ENCODE measurements at places on chromosomes 2 and 18.

GRCh38 chr2:147182260-147182659 lies 662.6 kb upstream of the ACVR2A start:
- peak; percentile 31 for DNase-seq

- no peak for DNase-seq
These were observed 120.1 kb downstream of the MMADHC start for GRCh38 chr2:149467436-149467835.

DNA sequence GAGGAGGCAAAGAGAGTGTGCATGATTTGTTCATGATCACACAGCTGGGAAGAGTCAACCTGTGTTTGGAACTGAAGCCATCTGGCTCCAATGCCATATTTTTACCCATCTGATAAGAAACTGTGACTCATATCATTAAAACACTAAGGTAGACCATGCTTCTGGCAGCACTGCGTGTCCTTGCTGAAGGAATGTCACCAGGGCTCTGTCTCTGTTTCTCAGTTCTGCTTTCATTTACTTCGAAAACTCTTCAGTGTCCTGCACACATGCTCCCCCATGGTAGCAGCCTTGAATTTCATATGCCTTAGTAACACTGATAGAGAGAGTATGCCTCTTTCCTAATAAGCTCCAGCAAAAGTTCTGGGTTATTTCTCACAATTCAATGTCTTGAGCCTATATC lies 830.4 kb downstream of the DCDC2C start:
- no peak for DNase-seq

DNA sequence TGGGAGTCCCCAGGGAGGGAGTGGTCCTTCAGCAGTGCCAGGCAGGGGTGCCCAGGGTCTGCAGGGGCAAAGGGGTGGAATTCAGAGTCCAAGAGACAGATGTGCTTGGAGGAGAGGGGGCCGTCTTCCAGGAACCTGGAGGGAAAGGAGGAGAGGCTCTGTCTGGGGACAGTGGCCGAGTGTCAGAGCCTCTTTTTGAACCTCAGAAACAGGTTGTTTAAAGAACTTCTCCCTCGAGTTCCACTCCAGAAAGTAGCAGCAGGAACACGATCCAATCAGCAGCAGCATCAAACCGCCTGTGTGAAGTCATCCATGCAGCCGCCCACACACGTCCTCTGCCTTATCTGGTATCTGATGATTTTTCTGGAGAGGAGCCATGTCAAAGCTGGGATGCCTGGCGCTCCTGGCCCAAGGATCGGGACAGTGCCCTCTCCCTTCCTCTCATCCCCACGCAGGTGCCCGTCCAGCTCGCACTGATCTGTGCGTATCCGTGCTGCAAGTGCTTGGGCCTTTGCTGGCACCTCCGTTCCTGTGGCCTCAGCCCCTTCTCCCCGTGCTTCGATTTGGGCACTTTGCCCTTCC lies 205.1 kb downstream of the NDUFA10 start:
- no peak for DNase-seq

DNA sequence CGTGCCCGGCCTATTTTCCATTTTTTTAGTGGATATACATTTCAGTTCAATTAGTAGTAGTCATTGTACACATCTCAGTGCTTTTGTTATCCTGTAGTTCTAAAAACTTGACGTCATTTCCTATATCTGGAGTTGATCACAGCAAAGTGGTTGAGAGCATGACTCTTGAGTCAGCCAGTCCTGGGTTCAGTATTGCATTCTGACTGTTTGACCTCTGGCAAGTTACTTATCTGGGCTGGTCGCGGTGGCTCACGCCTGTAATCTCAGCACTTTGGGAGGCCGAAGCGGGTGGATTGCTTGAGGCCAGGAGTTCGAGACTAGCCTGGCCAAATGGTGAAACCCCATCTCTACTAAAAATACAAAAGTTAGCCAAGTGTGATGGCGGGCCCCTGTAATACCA lies 50.4 kb upstream of the PPM1B start:
- DNase-seq = no peak

DNA sequence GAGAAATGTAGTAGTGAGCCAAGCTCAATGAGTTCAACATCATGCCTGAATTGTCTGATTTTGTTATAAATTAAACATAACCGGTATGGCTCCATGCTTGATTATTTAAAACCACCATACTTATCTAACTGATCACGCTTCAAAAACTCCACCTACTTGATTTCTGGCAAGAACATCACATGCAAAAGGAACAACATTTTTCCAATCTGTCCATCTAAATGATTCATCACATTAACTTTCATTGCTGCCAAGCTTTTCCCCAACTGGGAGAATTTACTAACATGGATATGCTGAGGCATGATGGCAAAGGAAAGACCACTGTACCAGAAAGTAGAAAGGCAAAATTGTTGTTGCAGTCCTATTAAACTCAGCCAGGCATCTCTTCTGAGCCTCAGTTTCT lies 286.8 kb downstream of the TRIB2 start:
- no peak for DNase-seq

DNA sequence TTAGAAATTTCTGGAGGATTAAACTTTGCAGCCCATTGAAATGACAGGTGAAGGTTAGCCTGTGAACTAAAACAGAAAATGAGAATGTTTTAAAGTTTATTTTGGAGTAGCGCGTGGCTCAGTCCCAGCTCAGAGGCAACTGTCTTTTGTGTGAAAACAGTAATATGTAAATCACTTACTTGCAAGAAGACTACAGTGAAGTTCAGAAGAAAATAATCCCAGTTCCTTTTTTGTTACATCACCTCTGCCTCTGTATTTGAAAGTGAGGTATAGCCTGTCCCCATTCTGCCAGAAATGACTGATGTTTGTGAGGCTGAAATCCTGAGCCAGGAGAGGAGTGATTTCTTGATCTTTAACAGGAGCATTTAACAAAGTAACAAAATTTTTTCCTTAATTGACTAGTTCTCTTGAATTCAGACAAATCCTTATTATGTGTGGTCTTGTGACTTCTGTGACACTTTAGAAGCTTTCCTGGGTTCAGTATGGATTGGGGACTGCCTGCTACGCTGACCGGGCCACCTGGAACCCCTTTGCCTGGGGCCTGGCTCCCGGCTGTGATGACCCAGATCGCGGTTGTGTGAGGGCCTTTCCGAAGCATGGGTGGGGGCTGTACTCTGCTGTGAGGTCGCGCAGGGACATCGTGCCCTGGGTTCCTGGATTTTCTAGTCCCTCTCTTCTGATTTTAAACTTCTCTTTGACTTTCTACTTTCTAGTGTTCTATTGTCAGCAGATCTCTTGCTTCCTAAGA lies 24.3 kb downstream of the TRAPPC12 start:
- DNase-seq = no peak

DNA sequence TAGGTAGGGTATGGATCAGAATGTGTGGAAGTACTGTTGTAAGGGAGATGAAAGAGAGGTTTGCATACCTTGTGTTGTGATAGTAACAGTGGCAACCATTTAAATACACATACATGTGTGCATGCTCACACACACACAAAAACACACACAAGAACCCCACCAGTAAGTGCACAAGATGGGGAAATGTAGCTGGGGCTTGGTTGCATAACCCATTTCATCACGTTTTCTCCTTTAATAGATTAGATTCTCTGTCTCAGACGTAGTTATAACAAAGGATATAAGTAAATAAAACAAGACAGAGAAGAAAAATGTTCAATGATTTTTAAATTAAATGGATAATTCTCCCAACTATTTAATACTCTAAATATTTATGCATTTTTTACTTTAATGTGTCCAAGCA lies 13.4 kb downstream of the ARHGAP15 start:
- no peak for DNase-seq

DNA sequence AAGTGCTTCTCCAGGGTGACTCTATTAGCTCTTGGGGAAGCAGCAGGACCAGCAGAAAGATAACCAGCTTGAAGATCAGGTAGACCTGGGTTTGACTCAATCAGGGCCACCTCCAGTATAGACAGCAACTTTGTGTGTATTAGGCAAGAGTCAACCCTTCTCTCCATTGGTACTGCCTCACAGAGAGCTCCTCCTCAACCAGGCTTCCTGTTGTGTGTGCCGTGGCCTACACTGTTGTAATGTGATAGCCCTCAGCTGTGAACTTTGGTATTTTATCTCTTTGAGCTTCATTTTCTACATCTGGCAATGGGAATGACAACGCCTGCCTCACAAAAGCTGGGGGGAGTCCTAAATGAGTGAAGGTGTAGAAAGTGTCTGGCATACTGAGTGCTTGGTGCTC lies 17.0 kb upstream of the MAP3K20 start:
- DNase-seq = no peak

- no peak for DNase-seq
These were observed 218.4 kb downstream of the TMEM163 start for GRCh38 chr2:134500211-134500935.

DNA sequence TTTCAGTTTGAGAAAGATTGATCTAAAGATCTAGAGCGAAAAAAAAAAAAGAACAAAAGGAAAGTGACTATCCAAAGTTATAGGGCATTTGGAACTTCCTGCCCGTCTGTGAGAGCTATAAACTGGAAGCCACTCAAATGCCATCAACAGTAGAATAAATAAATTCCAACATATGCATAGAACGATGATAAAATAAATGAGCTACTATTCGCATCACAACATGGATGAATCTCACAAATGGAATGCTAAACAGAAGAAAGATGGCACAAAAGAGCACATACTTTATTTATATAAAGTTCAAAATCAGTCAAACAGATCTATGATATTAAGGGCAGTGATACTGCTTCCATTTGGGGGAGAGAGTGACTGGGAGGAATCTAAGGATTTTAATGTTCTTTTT lies 128.8 kb downstream of the TTC32 start:
- DNase-seq = no peak

DNA sequence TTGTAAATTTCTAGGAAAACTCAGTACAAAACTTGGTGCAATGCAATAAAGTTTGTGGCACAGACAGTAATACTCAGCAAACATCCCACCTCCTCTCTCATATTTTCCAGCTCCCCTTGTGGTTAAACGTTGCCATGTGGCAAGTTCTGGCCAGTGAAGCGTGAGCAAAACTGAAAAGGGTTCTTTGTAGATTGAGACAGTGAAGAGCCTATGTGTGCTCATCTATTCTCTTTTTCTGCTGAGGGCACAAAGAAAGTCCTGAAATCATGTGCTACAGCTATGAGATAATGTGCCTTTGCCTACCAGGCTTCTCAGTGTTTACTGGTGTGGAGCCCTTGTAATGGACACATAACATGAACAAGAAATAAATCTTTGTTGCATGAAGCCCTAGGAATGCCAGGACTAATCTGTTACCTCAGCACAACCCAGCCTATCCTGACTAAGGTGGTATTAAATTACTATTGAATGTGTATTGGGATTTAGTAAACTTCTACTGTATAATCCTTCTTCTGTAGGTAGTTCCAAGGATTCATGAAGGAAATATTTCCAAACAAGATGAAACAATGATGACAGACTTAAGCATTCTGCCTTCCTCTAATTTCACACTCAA lies 13.0 kb upstream of the TYMS start:
- no peak for DNase-seq

DNA sequence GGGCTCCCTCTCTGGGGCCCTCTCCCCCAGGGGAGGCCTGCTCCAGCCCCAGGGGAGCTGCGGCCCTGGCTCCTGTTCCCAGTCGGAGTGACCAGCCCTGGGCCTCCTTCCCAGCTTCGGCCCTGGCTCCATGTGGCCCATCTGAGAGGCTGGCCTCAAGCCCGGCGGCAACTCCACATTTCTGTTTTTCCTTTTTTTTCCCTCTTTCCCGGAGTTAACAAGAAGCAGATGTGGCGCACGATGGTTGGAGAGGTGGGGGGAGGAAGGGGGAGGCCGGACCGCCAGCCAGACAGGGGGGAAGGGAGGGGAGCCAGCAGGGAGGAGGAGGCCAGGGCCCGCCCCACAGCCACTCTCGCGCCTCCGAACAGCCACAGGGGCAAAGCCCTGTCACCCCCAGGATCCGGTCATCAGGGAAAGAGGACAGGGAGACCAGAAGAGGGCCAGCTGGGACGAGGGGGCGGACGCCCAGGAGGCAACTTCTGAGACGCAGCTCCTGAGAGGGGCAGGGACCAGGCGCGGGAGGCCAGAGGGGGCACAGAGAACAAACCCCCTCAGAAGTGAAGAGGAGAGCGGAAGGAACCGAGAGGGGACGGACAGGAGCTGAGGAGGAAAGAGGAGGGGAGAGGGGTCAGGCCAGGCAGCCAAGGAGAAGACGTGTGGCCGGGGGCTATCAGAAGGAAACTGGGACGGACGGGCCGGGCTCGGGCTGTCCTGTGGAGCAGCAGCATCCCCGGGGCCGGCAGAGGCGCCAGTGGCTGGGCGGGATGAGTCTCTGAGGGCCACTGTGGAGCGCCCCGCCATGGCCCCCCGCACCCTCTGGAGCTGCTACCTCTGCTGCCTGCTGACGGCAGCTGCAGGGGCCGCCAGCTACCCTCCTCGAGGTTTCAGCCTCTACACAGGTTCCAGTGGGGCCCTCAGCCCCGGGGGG lies at the start of gene EMILIN1:
EMILIN1 (plus strand) TSS at position 349 of the 928 bp plus-strand sequence; CDS start at position 800, 451 bp downstream.
- no peak for DNase-seq

GRCh38 chr2:9627310-9627709 lies 3.5 kb downstream of the YWHAQ start:
- DNase-seq = no peak

- no peak for DNase-seq
These were observed 81.3 kb downstream of the TGFA start for GRCh38 chr2:70472221-70472890.

- no peak for DNase-seq
These were observed 51.9 kb downstream of the PLA2R1 start for GRCh38 chr2:160010361-160011145.

DNA sequence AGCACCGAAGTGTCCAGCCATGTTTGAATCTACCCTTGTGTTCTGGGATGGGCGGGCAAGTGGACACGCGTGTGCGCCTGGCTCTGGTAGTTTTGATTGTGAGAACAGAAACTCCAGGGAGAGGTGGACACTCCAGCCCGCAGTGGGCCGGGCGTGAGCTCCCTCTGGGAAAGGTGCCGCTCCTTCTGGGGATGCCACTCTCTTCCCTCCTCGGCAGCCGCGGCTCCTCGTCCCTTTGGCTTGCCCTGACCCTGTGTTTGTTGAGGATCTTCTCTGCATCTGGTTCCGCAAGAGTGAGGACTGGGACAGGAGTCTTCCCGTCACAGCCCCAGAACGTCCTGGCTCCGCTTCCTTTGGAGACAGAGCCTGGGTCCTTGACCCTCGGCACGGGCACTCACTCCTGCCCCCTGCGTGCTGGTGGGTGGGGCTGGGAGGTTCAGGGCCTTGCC lies 1.3 kb downstream of the CTDP1 start:
- no peak for DNase-seq

- no peak for DNase-seq
These were observed 367.0 kb upstream of the RAB12 start for GRCh38 chr18:8242151-8242696.

- no peak for DNase-seq
These were observed 131.4 kb upstream of the DNMT3A start for GRCh38 chr2:25473131-25473530.

GRCh38 chr2:112065486-112065885 lies 10.4 kb downstream of the TMEM87B start:
- DNase-seq = no peak

GRCh38 chr18:25786758-25787157 lies 303.7 kb downstream of the SS18 start:
- no peak for DNase-seq

- no peak for DNase-seq
These were observed 18.8 kb upstream of the CD207 start for GRCh38 chr2:70854411-70854810.

DNA sequence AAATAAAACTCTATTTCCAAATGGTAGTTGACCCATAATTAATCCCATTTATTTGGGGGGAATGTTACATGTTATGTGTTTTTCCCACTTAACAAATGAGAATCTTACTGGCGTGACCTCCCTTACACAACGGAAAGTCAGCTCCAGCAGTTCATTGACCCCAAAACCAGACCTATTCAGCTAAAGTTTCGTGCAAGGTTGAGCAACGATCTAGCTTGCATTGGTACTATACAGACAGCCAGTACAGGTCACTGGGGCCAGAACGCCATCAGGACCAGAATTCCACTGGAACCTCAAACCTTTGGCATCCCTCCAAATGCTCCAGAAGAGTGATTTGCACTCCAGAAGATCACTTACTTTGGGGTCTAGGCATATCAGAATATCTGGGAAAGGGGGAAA lies 6.8 kb upstream of the CTAGE1 start:
- DNase-seq = no peak
